ENCODE measurements at places on chromosomes 12 and 14.

GRCh38 chr14:56027916-56028712 is 90.1 kb upstream of the PELI2 start:
- no peak for DNase-seq

DNA sequence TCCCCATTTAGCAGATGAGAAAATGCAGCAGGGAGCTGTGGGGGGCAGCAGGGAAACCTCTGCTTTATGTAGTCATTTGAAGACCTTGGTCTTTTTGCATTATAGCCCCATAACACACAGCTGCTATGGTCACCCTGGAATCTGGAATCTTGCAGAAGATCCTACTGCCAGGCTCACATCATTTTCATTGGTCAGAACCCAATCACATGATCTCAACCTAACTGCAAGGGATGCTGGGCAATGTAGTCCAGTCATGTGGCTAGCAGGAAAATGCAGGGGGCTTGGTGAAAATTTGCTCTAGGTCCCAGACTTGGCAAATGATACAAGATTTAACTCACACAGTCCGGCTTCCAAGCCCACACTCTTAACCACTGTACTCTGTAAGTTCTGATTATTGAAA is 1028.7 kb downstream of the AACS start:
- DNase-seq = no peak

- no peak for DNase-seq
Measured at GRCh38 chr14:93775158-93775557, 13.1 kb downstream of the PRIMA1 start.

DNA sequence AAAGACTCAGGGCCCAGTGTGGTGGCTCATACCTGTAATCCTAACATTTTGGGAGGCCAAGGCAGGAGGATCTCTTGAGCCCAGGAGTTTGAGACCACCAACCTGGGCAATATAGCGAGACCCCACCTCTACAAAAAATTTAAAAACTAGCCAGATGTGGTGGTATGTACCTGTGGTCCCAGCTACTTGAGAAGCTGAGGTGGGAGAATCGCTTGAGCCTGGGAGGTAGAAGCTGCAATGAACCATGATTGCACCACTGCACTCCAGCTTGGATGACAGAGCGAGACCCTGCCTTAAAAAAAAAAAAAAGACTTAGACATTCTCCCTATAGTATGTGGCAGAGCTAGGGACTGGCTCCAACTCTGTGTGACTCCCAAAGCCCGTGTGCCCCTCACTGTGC is 2.9 kb downstream of the UBE3B start:
- no peak for DNase-seq
